ENCODE measurements at places on chromosomes 1 and 21.

- DNase-seq: no peak
Observed at GRCh38 chr21:41429305-41429704, 3.3 kb downstream of the MX1 start.

DNA sequence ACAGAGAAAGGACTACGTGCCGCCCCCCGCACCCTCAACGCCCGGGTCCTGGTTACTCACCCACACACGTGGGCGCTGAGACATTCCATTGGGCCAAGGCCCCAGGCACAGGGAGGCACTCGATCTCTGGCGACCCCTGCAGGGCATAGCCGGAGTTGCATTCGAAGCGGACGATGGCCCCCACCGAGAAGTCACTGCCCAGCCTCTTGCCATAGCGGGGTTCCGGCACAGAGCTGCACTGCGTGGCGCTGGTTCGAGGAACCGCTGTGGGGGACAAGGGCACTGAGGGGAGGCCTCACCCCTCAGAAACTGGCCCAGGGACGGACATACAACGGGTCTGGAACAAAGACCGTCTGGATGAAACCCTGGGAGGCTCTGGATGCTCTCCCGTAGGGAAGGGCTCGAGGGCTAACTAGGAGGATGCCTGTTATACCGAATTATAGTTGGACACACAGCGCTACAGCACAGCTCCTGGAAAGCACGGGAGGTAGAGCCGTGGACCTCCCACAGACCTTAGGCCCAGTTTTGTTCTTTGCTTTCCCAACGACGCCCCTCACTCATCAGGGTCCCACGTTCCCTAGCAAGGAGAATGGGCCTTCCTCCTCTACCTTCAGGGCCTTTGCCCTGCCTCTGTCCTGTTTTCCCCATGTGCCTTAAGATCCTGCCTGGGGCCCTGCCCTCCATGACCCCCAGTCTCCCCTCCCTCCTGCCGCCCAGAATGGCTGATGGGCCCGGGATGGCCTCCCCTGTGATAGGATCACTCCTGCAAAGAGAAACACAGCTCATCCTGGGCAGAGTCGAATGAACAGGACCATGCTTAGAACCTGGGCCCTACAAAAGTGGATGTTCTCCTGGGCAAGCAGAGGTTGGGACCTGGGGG lies 152.8 kb downstream of the ZSCAN20 start:
- no peak for DNase-seq

- DNase-seq: no peak
Observed at GRCh38 chr1:111643696-111644095, 24.1 kb downstream of the RAP1A start.

- peak; percentile 47 for DNase-seq
Observed at GRCh38 chr1:163072658-163073057, 3.5 kb downstream of the RGS4 start.

- DNase-seq: no peak
Observed at GRCh38 chr1:180228648-180229482, 1.2 kb upstream of the LHX4 start.

- no peak for DNase-seq
Observed at GRCh38 chr1:40014253-40014706, 26.2 kb upstream of the CAP1 start.

- DNase-seq: no peak
Observed at GRCh38 chr21:35220301-35220700, 171.2 kb upstream of the RUNX1 start.

DNA sequence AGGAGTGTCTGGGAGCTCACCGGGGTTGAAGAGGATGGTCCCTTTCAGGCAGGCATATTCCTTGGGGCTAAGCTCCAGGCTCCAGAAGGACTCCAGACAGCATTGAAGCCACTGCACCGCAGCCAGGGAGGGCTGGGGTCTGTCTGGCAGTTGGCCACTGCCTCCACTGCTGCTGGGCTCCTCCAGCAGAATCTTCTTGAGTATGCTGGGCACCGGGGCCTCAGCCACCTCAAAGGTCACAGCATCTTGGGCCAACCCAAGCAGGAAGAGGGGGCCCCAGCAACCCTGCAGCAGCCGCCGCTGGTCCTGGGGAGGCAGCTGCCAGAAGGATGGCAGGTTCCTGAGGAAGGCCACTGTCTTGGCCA lies 404 bp downstream of the NR0B2 start:
- DNase-seq: no peak

All from epithelial cell of proximal tubule (primary cell).